ENCODE measurements at places on chromosomes 5 and 9.

DNA sequence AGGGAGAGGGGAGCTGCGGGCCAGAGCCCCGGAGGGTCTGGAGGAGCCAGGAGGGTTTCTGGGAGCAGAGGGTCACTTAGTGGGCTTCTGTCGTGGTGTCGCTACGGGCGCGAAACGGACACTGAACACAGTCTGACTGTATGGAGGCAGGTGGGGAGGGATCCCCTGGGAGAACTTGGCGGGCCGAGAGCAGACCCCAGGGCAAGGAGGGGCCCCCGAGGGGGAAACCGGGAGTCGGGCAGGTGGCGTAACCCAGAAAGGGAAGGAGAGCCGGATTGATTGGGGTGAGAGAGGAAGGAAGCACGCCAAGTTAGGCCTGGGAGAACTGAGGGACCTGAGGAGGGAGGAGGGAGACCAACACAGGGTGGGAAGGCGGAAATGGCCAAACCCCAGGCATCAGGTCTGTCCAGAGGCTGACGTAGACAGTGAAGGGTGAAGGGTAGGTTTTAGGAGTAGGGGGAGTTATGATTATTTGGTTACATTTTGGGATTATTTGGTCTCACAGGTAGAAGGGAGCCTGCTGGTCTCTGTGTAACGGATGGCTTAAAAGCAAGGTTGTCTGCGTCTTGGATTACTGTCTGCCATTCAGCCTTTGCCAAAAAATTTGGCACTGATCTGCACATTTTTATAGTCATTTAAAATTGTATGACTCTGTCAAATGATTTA lies 3.3 kb upstream of the MSMP start:
- no peak for DNase-seq

DNA sequence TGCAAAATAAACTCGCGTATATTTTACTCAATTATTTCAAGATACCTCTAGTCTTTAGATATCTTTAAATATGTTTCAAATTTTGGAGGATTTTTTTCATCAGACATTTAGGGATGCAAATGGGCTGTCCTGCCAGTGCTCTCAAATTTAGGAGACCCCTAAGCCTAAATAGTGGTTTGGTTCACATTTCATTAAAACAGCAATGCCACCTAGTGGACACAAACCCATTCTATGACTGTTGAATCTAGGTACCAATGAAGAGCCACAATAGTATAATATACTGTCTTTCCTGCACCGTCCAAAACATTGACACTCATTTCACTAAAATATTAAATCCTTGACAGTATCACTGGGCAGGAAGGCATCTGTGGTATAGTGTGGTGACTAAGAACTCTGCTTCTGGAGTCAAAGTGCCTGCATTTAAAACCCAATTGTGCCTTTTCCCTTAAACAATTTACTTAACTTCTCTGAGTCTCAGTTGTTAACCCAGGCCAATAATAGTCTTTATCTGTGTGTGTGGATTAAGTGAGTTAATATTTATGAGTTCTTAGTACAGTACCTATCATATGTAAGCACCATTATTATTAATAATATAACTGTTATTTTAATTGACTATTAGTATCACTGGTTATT lies 148.0 kb downstream of the RORB start:
- DNase-seq = no peak

- DNase-seq = no peak
These were observed 24.9 kb upstream of the SMU1 start for GRCh38 chr9:33101104-33101951.

GRCh38 chr9:38419181-38419580 lies 5.1 kb downstream of the IGFBPL1 start:
- no peak for DNase-seq

GRCh38 chr9:35859310-35859989 lies 10.8 kb downstream of the OR13J1 start:
- DNase-seq = peak; percentile 6

- DNase-seq = no peak
These were observed 127.2 kb upstream of the FER start for GRCh38 chr5:108620516-108620915.

GRCh38 chr5:68222824-68223354 lies 7.3 kb downstream of the PIK3R1 start:
- DNase-seq = no peak

DNA sequence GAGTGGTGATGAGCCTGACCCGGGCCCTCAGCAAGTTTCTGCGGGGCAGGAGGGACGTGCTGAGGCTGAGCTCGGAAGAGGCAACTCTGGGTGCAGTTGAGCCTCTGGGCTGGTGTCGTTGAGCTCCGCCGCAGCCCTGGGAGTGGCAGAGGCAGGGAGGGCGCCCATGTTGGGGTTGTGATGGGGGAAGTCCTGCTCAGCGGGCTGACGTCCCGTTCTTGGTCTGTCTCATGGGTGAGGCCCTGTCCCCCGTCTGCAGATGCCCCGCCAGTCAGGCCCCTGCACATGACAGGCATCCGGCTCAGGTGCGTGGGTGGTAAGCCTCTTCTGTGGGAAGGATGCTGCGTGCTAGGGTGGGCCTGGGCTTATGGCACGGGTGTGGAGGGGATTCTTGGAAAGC lies 64.3 kb downstream of the RXRA start:
- DNase-seq = no peak

- DNase-seq = no peak
These were observed 23.6 kb upstream of the CCDC112 start for GRCh38 chr5:115320006-115320405.

GRCh38 chr5:139575751-139576150 lies 14.6 kb downstream of the UBE2D2 start:
- no peak for DNase-seq

DNA sequence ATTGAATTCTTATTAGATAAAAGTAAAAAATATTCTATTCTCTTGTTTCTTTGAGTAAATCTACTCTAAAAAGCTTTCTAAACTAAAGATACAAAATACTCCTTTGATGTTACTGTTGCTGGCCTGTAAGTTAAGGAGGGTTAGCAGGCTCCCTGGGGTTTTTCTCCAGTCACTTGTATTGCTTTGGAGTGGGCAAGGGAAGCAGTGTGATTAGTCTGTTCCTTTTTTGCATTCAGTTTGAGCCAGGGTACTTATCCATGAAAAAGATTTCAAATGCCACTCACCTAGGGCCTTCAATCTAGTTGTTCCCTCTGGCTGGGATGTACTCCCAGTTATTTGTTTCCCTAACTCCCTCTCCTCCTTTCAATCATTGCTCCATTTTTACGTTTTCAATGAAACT lies 256.2 kb upstream of the SMC2 start:
- no peak for DNase-seq

DNA sequence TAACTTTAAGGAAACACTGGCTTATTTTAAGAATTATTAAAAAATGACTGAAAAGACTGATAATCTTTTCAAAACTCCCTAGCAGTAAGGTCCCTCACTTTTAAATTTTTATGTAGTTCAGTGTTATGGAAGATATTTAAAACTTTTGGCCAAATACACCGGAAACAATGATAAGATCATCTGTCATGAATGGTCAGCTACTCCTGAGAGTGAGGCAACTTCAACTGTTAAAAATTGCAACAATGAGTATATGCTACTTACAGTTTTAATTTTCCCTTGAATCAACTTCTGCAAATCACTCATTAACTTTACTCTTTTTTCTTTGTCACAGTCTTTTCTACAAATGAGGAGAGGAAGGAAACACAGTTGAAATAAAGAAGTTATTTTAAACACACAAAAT lies 10.8 kb downstream of the PUM3 start:
- no peak for DNase-seq

GRCh38 chr9:87676976-87677775 lies 48.7 kb upstream of the CTSL start:
- DNase-seq = no peak

- no peak for DNase-seq
These were observed 64.1 kb upstream of the GOLM1 start for GRCh38 chr9:86163503-86163902.

DNA sequence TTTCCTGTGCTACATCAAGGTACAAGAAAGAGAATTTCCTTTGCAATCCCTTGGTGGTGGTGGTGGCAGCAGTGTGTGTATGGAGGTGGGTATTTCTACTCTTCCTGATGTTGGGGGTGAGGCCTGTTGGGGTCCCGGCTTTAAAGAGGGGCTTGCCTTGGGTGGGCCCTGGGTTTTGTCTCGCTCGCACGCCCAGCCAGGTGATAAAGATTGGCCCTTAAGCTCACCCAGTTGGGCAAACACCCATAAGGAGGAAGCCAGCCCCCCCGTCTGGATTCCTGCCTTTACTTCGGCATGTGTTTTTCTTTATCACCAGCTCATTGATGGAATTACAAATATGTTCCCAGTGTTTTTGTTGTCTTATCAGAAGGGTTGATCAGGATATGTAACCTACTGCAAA lies 16.0 kb upstream of the SARDH start:
- DNase-seq = no peak

- no peak for DNase-seq
These were observed 30.9 kb downstream of the CNTLN start for GRCh38 chr9:17165764-17166163.

DNA sequence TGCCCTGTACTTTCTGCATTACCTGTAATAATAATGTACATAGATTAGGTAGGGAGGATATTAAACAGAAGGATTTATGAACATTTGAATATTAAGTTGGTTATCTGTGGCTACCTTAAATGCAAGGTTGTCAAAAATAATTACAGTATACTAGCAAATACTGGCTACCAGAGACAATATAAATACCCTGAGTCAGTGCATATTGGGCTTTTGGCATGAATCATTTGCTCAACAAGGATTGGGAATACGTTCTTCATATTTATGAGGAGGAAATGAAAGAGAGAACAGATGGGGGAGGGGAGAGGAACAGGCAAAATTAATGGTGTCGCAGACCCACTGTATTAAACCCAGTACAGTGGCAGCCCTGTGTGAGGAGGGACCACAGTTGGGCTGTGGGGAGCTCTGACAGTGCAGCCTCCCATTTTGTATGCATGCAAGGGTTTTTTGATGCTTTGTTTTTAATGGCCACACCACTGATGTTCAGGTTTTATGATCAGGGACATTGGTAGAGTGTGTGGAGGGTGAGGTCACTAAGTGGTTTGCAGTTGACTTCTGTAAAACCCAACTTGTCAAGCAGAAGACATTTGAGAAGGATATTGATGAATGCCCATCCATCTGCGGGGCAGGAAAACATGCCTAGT lies 56.9 kb downstream of the MVB12B start:
- DNase-seq = no peak

- DNase-seq = peak; percentile 5
These were observed 72.4 kb upstream of the FBXW11 start for GRCh38 chr5:172078726-172079345.

- no peak for DNase-seq
These were observed 76.8 kb downstream of the ZDHHC21 start for GRCh38 chr9:14616188-14616982.

DNA sequence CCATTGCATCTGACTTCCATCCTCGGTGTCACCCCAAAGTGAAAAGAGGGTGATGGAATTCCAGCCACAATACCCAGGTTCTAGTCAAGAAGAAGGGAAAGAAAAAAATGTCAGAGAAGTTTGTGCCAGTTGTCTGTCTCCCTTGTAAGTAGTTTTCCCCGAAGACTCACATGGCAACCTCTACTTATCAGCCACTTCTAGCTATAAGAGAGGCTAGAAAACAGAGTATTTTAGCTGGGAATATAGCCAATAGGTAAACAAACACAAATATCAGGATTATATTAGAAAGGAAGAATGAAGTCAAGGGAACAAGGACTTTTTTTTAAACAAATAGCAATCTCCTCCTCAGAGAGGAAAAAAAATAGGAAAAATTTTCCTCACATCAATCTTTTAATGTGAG lies 12.2 kb upstream of the ISL1 start:
- DNase-seq = no peak

GRCh38 chr5:137833463-137833862 lies 34.2 kb upstream of the MYOT start:
- DNase-seq = no peak

DNA sequence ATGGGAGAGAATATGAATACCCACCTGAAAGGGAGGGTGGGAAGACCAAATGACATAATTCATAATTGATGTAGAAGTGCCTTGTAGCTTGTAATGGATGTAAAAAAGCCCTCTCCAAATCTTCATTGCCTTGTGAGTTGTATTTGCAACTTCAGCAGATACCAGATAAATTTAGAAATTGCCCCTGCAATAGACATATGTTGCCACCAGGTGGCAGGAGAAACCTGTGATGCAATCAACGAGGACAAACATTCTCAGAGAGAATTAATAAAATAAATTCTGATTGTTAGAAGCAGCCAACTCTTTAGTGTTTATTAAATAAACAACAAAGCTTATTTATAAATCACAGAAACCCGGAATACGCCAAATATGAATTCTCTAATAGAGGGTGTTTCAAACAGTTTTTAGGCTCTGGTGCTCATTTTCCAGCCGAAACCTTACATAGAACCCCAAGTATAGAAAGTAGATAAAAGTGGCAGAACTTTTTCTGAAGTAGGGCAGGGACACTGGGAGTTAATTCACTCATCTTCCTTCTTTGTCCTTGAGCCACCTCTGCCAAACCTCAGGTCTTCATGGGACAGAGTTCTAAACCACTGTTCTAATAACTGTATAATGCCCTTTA lies 147.8 kb downstream of the TMEM38B start:
- no peak for DNase-seq

DNA sequence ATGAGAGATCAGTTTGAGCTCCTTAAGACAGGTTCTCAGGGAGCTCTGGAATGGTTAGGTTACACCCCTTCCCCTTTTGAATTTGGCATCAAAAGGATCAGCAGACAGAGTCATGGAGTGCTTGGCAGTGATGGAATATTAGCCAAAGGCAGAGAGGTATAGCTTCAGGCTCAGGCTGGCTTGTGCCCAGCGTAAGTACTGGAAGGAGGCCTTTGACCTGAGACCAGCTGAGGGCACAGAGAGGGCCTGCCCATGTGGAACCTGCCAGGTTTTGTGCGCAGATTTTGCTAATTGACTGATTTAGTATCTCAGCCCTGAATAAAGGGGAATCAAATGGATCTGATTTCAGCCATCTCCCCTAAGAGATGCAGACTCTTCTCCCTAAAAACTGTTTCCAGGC lies 81.5 kb downstream of the RGS3 start:
- no peak for DNase-seq

- DNase-seq = no peak
These were observed 96.2 kb downstream of the ADRB2 start for GRCh38 chr5:148922606-148923005.

DNA sequence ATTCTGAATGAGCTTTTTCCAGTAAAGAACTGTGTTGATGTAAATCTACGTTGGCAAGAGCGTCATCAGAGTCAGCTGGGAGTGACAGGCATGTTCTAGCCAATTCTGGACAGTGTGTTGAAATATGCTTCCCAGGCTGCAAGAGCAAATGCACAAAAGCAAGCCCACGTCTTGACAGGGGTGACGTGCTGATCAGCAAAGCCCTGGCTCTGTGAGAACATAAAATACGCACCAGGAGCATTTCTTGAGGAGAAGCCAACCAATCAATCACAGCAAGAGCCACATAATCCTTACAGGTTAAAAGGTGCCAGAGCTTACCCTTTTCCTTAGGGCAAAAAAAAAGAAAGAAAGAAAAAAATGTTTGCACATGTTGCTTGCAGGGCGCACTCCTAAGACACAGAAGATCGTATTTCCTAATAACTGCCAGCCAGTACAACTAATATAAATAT lies 148.1 kb downstream of the PDE4D start:
- DNase-seq = no peak
